ENCODE measurements at places on chromosomes 1 and 21.

DNA sequence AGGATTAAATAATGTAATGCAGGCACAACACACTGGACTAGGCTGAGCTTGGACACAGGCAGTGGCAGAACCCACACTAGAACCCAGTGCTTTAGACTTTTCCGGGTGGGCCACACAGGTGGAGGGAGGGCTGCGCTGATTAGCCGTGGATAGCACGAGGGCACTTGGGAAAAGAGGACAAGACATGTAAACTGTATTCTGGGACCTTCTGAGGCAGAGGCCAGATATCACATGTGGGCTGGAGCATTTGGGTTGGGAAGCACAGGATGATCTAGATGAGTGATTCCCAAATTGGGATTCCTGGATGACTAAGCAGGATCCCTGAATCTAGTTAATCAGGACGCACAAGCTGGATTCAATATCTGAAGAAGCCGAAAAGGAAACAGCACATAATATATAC, 20.3 kb upstream of the A3GALT2 start:
- no peak for DNase-seq

DNA sequence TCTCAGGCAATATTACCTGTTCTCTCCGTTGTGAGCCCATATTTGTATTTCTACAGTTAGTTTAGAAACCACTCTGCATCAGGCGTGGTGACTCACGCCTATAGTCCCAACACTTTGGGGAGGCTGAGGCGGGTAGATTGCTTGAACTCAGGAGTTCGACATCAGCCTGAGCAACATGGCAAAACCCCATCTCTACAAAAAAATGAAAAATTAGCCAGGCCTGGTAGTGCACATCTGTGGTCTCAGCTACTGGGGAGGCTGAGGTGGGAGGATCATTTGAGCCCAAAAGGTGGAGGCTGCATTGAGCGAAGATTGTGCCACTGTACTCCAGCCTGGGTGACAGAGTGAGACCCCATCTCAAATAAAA, 19.7 kb upstream of the ID3 start:
- no peak for DNase-seq

DNA sequence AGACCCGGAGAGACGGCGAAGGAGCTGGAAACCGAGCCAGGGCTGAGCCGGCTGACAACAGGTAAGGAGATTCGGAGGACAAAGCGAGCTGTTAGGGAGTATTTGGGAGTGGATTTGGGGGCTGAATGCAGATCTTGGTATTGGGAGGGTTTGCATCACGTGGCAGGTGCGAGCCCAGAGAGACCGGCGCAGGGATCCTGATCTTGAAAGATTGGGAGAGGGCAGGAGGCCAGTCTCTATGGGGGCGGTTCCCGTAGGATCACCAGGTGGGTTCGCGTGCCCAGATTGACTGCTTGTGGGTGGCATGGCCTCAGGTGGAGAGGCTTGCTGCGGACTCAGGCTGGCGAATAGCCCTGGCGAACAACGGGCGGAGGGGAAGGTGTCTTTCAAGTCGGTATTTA, 204 bp downstream of the CIART start:
- DNase-seq: no peak

DNA sequence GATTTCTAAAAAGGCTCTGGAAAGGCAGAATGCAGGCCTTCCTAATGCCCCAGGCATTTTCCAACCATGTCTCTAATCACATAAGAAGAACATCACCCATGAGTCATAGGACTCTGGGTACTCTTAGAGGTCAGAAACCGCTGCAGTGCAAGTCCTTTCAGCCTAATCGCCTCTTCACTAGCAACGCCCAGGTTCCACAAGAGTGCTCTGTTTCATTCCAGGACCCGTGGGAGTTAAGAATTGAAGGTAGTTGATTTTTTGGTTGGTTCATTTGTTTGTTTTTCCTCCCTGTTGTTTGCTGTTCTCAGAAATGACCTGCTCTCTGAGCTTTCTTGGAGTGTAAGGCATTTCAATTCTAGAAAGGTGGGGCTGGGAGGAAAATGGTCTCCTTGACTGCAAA, 123.2 kb downstream of the NR5A2 start:
- no peak for DNase-seq

DNA sequence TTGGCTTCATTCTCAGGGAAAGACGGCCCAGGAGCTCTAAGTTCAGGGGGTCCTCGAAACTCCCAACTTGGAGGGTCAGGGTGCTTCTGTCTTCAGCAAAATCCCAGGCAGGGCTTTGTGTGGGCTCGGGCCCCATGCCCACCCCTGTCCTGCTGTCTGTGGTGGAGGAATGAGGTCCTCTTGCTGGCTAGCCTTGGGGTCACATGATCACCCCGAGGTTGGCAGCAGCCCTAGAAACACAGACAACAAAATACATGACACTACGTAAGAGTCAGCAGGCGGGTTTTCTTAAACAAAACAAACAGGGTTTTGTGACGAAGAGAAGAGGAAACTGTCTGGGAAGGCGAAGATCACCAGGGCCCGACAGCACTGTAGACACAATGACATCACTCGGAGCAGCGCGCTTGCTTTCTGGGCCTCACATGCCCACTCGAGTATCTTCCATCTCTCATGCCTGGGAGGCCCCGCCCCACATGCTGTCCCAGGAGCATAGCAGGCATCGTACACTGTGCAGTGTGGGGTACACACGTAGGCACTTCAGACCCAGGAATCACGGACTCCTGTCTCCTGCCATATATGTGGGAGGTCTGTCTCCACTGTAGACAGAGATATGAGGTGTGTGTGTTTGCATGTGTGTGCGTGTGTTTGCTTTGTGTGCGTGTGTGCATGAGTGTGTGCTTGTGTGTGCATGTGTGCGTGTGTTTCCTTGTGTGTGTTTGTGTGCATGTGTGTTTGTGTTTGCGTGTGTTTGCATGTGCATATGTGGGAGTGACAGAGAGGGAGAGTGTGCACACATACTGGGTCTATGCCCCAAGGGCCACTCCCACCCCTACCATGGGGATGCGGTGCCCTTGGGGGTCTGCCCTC, 94.7 kb downstream of the SIK1 start:
- no peak for DNase-seq

GRCh38 chr1:55155522-55155921, 59.6 kb downstream of the USP24 start:
- no peak for DNase-seq

- no peak for DNase-seq
These were observed 2.6 kb upstream of the TOR3A start for GRCh38 chr1:179079113-179079761.

DNA sequence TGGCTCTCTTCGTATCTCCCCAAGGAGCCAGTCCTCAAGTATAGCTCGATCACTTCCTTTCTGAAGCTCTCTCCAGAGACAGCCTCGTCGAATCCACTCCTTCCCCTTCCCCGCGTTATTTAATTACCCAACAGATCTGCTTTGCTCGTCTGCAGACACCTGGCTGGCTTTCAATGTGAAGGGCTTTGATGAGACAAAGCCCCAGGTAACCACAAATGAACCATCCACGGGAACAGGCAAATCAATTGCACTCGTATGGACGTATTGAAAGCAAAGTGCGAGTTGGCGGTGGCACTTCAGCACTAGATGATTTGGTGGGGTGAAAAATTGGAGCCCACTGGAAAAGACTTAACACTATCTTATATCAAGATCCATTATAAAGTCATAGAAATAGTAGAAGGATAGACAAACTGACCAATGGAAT, 364 bp upstream of the BCAR3 start:
- DNase-seq: no peak

DNA sequence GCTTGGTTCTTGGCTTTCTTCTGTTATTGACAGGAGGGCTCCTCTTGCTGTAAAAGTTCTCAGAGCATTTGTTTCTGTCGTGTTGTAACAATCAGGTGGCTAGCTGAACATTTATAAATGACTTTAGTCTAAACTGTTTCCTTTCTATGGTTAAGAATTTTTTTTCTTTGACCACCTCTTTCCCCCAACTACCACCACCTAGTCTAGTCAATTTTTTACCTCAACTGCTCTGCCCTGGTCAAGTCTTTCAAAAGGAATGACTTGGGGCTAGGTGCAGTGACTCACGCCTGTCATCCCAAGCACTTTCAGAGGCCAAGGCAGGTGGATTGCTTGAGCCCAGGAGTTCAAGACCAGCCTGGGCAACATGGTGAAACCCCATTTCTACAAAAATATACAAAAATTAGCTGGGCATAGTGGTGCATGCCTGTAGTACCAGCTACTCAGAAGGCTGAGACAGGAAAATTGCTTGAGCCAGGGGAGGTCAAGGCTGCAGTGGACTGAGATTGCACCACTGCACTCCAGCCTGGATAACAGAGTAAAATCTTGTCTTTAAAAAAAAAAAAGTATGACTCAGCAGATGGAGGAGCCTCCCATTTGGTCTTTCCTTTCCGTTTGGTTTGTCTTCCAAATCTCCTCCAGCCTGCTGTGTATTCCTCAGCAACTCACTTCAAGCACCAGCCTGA, 40.7 kb downstream of the MAP3K21 start:
- no peak for DNase-seq

GRCh38 chr1:59375321-59376220, 78.7 kb downstream of the FGGY start:
- DNase-seq: no peak

All from GM12892 (cell line).